ENCODE measurements at places on chromosomes 7 and 10.
A peak's percentile ranks its signal among the peaks of the same experiment; 100 is the strongest.

DNA sequence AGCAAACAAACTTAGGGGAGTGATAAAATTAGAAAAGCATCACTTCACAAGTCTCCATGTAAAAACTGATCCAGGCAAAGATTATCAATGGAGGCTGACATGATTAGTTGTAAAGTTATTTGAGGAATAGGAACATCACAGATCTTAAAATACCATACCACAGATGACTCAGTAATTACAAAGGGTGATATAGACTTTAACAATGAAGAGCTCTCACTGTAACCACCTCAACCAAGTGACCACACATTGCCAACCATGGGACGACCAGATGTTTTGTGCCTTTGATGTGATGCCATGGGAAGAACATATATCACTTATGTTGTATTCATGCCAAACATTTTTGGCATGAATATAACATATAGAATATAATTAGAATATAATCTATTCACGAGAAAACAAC is 11.7 kb downstream of the AASS start:
- DNase-seq = no peak

- DNase-seq = peak; percentile 68
Measured at GRCh38 chr7:47818796-47819606, 129.3 kb downstream of the PKD1L1 start.

DNA sequence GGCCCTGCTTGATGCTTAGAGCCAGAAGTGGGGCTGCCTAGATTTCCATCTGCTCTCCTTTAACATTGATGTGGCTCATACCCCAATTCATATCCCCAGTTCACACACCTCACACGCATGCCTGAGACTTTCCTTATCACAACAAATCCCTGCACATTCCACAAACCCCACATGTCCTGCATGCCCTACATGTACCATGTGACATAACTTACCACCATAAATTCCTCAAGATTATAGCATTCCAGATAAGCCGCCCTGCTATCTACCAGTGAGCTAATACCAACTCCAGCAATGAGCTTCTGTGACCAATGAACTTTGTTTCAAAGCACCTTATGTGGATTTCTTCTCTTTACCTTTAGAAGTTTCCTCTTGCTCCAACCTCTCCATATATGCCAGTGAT is 104.7 kb upstream of the RAB11FIP2 start:
- no peak for DNase-seq

GRCh38 chr7:127392182-127392565 is 334 bp downstream of the ZNF800 start:
- peak; percentile 66 for DNase-seq

GRCh38 chr7:4634166-4634565 is 47.9 kb upstream of the FOXK1 start:
- DNase-seq = no peak

DNA sequence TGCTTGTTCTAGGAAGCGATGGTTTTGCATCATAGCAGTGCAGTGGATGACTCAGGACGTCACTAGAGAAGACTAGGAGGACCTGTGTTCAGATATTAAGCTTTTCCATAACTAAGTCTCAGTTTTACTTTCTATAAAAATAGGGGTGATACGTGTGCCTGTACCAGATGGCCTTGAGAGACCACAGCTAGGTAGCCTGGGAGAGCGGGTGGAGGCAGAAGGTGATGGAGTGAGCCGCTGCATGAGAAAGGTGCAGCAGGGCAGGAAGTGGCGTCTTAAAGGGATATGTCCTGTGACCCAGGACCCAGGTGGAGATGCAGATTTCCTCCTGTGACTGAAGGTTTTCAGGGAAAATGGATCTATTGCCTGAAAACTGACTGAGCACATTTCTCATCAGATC is 304.9 kb downstream of the CDC14C start:
- no peak for DNase-seq

DNA sequence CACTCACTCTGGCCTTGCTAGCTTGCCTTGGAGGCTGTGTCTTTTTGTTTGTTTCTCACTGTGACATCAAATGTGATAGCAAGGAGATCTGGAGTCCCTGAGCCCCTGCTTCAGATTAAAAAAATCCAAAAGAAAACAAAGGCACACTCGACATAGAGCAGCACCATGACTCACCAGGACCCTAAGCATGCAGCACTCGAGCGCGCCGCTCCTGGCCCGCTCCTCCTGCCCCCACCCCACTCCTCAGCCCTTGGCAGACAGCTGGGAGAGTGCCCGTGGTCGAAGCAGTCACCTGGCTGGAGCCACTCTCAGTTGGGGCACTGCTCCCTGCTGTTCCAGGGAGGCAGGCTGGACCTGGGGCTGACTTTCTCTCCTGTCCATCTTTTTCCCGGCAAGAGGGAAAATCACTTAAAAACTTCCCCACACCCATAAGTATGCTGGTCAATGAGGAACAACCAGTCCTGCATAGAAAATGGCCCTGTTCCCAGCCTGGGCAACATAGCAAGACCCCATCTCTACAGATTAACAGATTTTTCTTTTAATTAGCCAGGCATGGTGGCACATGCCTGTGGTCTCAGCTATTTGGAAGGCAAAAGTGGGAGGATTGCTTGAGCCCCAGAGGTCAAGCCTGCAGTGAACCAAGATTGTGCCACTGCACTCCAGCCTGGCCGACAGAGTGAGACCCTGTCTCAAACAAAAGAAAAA is 128.4 kb downstream of the PAXIP1 start:
- no peak for DNase-seq

DNA sequence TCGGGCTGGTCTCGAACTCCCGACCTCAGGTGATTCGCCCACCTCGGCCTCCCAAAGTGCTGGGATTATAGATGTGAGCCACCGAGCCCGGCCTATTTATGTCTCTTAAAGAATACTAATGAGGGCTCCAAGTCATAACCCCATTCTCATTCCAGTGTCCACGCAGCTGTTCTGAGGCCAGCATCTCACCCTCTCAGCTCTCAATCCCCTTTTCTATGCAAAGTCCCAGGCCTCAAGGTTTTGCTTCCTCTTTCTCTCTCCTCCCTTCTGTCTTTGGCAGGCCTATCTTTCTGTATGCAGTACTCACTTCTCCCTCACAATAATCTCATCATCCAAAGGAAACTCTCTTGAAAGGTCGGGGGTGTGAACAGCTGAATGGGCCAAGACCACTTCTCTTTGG is 28.0 kb upstream of the VSIR start:
- no peak for DNase-seq

DNA sequence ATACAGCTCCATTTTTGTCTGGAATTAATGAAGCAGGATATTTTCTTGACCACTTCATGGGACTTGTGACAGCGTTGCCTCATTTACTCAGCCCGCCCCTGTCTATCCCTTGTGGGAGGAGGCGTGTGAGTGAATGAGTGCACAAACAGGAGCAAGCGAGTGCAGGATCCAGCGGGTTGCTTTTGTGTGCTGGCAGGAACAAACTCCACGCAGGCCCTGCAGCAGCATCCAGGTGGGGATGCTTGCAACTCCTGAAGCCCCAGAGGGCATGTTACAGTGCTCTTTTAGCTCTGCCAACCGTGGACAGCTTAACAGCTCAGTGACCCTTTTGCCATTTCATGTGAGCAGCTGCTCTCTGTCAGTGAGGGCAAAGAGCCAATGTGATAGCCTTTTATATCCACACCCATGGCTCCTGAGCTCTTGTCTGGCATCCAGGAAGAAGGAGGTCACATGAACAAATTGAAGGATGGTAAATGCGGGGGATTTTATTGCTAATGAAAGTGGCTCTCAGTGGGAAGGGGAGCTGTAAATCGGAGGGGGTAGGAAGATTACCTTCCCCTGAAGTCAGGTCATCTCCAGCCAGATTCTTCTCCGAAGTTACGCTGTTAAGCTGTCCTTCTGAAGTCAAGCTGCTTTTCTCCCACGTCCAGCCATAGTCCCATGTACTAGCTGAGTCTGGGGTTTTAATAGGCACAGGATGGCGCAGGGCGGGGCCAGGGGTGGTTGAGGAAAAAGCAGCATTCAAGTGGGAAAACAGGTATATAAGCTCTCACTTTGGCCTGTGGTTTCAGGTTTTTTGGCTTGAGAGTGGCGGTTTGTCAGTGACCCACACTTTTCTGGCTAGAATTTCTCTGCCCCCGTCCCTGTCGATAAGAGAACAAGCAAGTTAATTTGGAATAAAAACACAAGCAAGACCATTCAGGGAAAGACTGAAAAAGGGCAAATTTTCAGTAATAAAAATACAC is 714.7 kb upstream of the MBL2 start:
- no peak for DNase-seq

- no peak for DNase-seq
Measured at GRCh38 chr10:122702275-122702674, 2.6 kb upstream of the C10orf120 start.

- peak; percentile 77 for DNase-seq
Measured at GRCh38 chr7:87876869-87877234, 559 bp downstream of the DBF4 start.

GRCh38 chr10:92727550-92727949 is 37.8 kb downstream of the HHEX start:
- DNase-seq = peak; percentile 4

- DNase-seq = peak; percentile 75
Measured at GRCh38 chr10:120456626-120457430, at the start of gene PLPP4. TSS of gene PLPP4 (plus strand) at chr10:120457227. CDS start at chr10:120457306, 79 bp downstream.

- DNase-seq = no peak
Measured at GRCh38 chr7:51545131-51545530, 228.5 kb upstream of the COBL start.

DNA sequence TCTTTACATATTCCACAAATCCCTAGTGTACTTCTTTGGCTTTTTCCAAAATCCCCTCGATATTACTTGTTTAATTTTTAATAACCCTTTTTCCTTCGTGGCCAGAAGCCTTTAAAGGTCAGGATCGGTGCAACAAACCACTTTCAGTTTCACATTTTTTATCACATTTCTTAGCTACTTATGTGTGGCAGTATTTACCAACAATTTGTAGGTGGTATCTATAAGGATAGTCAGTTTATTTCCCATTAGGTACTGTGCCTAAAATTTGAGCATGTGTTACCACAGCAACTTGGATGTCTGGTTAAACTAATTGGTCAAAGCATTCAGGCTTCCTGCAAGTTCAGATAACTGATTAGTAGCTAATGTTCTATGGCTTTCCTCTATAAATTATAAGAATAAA is 104.9 kb downstream of the CDK14 start:
- DNase-seq = no peak

DNA sequence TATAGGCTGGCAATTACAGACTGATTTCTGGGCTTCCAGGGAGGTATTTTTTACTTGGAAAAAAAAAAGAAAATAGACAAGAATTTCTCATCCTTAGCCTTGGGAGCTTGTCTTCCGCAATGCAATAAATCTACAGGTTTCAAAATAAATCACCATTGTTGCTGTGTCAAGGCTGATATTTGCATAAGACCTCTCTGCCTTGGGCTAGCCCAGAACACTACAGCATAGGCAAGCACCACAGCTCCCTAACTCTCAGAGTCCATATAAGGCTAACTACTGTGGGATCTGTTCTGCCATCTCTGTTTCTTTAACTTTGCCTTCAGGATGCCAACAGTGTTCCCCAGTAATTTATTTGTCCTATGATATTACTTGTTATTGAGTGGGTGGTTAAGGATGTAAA is 64.4 kb downstream of the ZWINT start:
- no peak for DNase-seq

DNA sequence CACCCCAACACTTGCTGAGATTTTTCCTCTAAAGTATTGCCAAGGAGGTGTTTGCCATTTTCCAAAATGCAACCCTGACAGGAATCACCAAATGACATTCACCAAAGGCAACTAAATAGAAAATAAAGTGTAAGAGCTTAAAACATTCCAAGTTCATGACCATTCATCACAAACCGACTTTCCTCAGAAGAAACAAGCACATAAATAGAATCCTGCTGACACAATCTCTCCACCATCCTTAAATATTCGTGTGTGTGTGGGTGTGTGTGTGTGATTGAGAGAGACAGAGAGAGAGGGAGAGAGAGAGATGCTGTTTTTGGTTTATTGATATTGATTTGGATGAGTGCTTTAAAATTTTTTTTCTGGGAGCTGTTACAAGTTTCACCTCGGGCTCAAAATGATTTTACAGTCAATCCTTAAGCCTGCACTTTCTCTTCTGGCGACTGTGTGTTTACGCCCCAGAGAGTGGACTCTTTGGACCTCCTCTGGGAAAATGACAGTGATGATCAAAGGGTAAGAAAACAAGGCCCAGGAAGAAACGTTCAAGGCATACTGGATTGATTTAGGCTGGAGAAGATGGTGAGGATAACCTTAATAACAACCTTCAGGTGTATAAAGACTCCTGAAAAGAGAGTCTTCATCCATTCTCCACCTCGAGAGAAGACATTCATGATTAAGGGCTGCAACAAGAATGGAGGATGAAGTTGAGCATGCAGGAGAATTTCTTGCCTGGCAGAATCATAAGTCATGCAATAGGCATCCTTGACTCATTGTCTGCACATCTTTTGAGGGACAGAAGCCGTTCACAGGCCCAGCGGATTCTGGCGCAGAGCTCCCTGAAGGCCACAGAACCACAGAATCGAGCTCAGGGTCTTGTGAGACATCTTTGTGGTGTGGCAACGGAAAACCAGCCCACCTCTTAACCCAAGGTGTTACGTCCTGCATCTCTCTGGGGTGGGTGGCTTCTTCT is 104.4 kb upstream of the FGFR2 start:
- DNase-seq = no peak

DNA sequence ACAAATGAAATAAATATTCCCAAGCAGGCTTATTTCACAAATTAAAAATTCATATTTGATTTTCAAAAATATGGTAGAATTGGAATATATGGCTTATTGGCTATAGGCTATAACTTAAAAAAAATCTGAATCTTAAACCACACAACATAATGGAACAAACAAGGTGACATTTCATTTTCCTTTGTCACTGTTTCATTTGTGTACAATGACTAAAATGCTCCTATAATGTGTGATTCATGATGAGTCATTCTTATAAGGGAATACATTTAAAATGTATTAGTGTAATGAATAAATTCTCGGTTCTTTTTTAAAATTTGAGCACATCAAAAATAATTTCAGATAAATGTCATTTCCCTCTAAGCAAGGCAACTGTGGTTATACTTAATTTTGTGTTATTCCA is 148.0 kb upstream of the ANK3 start:
- no peak for DNase-seq

DNA sequence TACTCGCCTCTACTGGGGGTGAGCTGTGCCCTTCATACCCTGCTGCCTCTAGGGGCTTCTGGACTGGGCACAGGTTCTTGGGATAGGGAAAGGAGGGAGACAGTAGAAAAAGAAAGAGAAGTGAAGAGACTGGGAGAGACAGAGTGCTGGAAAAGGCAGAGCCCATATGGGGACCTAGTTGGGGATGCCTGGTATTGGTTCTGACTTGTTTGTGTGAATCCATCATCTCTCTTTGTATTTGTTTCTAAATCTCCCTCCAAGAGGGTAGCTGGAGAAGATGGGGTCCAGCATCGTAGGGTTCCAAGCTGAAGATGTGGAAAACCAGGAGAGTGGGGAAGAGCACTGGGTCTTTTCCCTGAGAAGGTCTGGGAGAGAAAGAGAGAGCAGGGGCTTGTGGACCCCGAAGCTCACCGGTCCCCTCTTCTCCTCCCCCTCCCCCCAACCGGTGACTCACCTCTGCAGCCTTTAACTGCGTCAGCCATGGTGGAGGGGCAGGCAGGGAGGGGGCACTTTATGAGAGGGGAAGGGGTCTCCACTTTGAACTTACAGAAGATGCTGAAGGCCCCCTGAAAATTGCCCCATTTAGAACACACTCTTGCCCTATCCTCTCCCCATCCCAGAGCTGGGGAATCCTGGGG is 3.2 kb upstream of the VGF start:
- DNase-seq = no peak

Data from NCI-H82 (cell line).